NCI-H446 treated with DMSO at 0.1 percent for 48 hours (cell line): ENCODE measurements at places on chromosomes 2 and 18.

DNA sequence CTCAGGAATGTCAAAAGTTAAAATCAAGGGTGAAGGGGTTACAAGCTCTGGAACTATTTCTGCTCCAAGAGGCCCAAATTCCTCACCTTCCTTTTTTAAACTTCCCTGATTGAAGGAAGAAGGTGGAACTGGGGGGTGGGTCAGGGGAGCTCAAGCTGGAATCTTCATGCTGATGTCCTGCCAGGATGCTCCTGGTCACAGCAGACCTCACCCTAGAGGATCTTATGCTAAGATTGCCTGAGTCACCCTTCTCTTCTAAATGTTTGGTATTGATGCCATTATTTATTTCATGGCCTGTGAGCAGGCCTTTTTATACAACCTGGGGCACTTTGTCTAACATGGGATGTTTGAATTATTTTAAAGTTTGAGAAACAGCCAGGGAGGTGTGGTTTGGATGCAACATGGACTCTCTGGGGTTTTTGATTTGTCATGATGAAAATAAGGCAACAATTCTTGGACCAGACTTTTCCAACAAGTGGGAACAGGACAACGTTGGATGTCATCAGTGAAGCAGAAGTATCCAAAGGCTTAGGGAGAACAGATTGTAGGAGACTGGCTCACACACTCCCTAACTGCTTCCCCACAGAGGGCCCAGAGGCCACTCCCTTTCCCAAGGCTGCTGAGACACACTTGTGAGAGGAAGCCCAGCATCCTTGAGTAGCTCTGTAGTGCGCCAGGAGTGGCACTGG lies 420.2 kb upstream of the MEX3C start:
- DNase-seq = no peak

DNA sequence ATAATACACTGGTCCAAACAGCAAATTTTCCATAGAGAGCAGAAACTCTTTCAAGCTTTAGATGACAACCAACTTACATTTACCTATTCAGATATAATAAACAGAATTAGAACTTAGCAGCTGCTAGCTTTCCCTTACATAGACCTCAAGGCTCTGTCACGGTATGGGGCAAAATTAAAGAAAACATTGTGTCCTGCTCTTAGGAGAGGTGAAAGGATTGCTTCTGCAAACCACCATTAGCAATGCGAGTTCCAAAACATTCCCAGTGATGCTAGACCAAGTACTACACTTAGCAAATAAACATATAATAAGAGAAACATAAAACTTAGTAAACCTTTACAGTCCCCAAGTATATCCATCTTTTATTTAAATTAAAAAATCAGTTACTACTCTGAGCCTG lies 183.3 kb downstream of the CAMKMT start:
- DNase-seq = no peak

- DNase-seq = no peak
These were observed 67.2 kb downstream of the FAM124B start for GRCh38 chr2:224334726-224335125.

- DNase-seq = peak; percentile 35
These were observed 8.6 kb downstream of the HS1BP3 start for GRCh38 chr2:20642055-20642971.

DNA sequence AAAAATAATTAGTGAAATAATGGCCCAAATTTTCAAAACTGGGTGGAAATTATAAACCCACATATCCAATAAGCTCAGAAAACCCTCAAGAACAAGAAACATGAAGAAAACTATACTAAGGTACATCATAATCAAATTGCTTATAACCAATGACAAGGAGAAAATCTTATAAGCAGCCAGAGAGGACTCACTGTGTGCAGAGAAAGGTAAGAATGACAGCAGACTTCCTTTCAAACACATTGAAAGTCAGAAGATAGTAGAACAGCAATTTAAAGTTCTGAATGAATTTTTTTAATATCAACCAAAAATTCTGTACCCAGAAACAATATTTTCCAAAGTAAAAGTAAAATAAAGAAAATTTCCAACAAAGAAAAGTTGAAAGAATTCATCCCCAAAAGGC lies 197.7 kb upstream of the RAB12 start:
- DNase-seq = no peak

DNA sequence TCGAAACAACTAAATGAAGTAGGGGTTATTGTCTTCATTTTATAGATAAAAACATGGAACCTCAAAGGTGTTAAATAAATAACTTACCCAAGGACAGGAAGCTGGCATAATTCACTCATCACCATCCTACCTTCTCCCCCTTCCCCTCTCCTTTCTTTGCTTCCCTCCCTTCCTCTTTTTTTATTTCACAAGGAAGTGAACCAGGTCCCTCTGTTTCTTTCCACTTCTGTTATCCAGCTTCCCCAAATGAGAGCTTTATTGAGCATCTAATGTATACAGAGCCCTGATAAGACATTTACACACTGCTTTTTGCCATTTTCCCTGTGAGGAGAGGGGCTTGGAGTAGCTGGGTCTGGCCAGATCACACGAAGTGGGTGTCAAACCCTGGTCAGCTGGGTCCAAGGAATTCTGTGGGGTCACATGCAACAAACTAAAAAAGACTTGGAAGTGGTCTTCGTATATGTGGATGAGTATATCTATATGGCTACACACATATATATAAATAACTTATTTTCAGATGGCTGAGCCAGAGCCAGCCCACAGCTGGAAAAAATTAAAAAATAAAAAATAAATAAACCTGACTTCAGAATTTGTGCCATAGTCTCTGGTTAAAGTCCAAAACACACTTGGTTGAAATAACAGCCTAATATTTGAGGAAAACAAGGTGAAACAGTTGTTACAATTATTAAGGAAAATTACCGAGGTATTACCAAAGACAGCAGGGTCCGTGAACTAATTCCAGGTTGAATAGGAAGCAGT lies 49.3 kb upstream of the FOSL2 start:
- DNase-seq = no peak

DNA sequence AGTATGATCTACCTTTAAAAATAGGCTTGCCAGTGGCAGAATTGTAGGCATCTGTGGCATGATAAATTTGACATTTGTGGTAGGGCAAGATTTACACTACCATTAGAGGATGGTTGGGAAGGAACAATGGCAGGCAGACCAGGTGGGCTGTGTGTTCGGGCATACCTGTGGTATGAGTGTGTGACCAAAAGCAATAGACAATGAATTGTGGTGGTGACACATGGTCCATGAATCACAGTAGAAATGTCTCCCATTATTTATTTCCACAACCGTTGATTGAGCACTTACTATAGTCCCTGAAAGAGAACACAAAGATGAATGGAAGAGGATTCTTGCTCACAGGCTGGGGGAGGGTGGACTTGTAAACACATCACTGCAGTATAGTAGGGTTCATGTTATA lies 29.9 kb upstream of the RUFY4 start:
- DNase-seq = no peak

- DNase-seq = no peak
These were observed 359.0 kb downstream of the TSN start for GRCh38 chr2:122114421-122114820.

GRCh38 chr2:160603771-160604510 lies 110.3 kb upstream of the RBMS1 start:
- no peak for DNase-seq

- DNase-seq = no peak
These were observed 43.2 kb upstream of the UBE2F start for GRCh38 chr2:237923481-237924163.

- no peak for DNase-seq
These were observed 753.6 kb upstream of the GCFC2 start for GRCh38 chr2:76464310-76464709.

GRCh38 chr2:82857967-82858366 lies 1601.1 kb downstream of the SUCLG1 start:
- no peak for DNase-seq

DNA sequence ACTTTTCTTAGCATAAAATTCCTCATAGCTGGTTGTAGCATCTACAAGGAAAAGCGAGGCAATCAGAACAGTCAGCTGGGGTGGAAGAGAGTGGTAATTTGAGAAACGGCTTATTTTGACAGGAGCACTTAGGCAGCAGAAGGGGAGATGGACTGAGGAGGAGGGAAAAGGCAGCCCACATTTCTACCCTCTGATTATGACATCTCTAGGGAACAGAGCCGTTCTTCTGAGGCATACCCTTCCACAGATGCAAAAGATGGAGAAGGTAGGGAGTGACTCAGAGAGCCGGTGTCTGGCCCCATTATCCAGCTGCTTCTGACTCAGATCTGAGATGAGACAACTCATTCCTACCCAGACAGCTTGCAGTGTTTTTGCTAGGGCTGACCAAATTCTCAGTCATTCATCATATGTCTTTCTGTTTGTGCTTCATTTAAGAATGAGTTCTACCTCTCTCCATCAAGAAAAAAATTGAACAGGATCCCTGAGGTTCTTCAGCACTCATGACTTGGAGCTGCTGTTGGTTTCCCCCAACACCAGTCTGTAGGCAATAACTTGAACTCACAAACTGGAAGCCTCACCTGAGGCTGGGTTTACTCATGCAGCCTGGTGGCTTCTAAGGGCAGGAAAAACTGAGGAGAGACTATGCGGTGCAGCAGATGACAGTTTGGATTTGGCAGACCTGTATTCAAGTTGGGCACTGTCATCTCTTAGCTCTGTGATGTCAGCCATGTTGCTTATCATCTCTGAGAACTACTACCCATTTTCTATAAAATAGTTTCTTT lies 15.9 kb upstream of the SEC11C start:
- DNase-seq = no peak

GRCh38 chr18:57644540-57644939 lies 22.9 kb upstream of the NARS1 start:
- no peak for DNase-seq

- no peak for DNase-seq
These were observed 1430.4 kb upstream of the LRRTM1 start for GRCh38 chr2:81734981-81735380.

GRCh38 chr2:168613551-168613950 lies 157.5 kb downstream of the CERS6 start:
- no peak for DNase-seq

GRCh38 chr2:88919087-88919738 lies 227.7 kb downstream of the RPIA start:
- no peak for DNase-seq
